Activated CD8-positive, alpha-beta memory T cell treated with anti-CD3 and anti-CD28 coated beads, Interleukin-2, amount 10 ng/mL, durations not matched to agents 7 days and 5 days (primary cell): ENCODE measurements at places on chromosomes 12 and 14.
A peak's percentile ranks its signal among the peaks of the same experiment; 100 is the strongest.

- no peak for DNase-seq
These were observed 60.6 kb upstream of the DIO3 start for GRCh38 chr14:101500681-101501080.

DNA sequence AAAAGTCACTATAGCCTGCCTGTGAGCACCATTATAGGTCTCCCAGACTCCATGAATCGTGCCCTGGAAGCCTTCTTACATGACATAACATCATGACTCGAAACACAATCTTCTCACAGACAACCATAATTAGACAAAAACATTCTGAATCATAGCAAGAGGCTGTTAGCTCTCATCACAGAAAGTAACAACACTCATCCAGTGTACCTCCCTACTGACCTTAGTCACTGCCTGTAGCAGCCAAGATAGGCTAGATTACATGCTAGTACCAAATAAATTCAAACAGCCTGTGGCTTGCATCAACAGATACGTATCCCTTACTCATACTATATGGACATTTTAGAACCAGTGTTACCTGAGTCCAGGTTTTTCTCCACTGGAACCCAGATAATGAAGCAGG lies 663.8 kb upstream of the FOXG1 start:
- DNase-seq, result no peak

GRCh38 chr14:76863724-76864407 lies 37.7 kb downstream of the LRRC74A start:
- DNase-seq, result no peak

DNA sequence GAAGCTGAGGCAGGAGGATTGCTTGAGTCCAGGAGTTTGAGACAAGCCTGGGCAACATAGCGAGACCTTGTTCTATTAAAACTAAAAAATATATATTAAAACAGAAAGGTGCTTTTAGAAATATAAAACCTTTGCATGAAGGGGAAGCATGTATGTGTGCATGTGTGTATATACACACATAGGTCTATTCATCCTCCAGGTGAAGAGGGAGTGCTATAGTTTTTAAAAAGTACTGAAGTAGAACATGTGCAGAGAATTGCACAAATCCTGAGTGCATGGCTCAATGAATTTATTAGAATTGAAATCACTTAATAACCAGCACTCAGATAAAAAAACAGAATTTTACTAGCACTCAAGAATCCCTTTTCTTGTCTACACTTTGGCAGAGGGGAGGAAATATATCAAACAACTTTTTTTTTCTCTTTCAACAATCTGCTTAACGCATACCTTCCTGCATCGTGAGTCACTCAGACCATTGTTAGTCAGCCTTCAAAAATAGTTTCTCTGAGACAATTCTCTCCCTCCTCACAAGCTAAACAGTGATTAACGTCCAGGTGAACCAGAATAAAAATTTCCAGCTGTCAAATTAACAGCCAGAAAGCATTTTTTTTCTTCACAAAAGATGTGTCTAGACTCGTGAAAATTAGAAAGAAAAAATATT lies 17.7 kb upstream of the NEDD1 start:
- no peak for DNase-seq

DNA sequence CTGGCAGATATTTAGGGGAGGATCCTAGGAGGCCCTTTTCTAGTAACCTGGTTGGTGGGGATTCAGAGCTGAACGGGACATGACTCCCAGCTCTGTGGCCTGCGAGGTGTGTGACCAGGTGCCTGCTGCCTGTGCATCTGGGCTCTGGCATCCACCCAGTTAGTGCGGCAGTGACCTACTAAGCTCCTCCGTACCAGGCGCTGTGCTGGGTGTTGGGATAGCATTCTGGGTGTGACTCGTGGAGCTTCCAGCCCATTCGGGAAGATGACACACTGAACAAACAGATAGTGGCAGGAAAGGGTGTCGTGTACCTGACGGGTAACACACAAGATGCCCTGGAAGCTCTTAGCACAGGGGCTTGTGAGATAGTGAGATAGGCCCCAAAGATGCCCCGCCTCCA lies 80.9 kb downstream of the ACACB start:
- DNase-seq, result no peak

GRCh38 chr14:37641117-37641516 lies 45.7 kb downstream of the TTC6 start:
- DNase-seq, result no peak

GRCh38 chr14:91089958-91090535 lies 23.8 kb upstream of the DGLUCY start:
- DNase-seq, result no peak

DNA sequence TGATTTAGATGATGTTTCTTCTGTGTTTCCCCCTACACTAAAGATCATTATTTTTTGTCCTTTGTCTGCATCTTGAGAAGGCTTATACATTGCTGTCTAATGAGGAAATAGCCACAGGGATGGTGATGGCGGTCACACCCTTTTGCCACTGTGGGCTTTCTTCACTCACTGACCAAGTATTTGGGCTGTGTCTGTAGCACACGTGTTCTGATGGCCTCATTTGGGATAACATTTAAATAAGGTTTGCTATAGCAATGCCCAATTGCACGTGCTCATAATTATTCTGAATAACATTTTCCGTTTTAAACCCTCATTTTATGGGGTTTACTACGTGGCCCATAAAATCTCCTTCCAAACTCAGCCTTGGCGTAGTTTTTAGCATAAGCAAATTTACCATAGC lies 230.3 kb upstream of the PRICKLE1 start:
- DNase-seq, result no peak

DNA sequence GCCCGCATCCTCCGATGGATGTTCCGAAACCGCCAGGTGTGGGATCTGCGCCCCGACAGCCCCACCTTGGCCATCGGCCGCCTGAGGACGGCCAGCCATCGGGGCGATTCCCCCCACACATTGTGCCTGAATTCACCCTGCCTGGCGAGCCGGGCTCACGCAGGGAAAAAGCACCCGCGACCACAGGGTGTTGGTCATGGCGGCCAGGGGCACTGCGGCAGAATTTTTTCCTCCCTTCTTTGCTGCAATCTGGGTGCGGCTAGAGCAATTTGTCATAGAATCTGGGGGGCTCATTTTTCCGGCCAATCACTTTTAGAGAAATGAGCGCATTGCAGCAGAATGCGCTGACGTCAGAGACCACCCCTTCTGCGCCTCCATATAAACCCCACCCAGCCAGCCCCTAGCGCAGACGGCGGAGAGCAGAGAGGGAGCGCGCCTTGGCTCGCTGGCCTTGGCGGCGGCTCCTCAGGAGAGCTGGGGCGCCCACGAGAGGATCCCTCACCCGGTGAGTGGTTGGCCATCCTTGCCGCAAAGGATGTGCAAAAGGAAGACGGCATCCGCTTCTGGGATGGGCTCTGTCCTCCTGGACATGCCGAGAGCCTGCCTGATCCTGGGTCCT lies at the start of gene MEG3:
TSS of gene MEG3 (plus strand) at position 406 of the 619 bp plus-strand sequence.
- DNase-seq, result no peak

DNA sequence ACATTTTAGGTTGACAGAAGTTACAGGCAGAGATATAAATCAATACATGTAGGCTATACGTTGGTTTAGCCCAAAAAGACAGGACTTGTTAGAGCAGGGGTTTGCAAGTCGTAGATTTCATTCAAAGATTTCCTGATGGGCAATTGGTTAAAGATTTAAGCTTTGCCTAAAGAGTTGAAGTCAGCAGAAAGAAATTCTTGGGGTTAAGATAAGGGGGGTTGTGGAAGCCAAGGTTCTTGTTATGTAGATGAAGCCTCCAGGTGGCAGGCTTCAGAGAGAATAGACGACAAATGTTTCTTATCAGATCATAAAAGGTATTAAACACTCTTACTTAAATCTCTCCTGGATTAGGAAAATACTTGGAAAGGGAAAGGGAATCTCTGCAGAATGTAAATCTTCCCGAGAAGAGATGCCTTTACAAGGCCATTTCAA lies 510.8 kb downstream of the TMTC2 start:
- no peak for DNase-seq

DNA sequence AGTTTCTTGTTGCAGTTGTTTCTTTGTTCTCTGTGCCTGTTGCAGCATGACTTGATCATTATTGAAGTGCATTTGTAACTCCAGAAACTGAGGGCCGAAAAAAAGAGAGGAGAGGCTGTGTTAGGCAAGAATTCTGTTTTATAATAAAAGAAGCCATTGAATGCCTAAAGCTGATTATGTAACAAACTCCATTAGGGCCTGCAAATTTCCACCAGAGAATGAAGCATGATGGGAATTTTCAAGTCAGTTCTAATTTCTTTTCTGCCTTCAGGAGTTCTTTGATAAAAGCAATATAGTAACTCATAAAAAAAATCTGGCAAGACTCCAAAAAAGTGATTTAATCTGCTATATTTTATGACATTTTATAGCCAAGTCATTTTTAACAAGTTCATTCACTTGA lies 156.7 kb upstream of the RASSF8 start:
- no peak for DNase-seq

- DNase-seq, result no peak
These were observed 221.8 kb upstream of the DCN start for GRCh38 chr12:91404441-91404840.

- no peak for DNase-seq
These were observed 84.5 kb downstream of the VRK1 start for GRCh38 chr14:96881713-96882112.

- no peak for DNase-seq
These were observed 8.8 kb downstream of the OLR1 start for GRCh38 chr12:10163084-10163483.

- peak; percentile 74 for DNase-seq
These were observed 6.5 kb downstream of the NECAP1 start for GRCh38 chr12:8088574-8088973.

GRCh38 chr12:2925322-2925995 lies 33.7 kb upstream of the TEAD4 start:
- DNase-seq, result no peak

DNA sequence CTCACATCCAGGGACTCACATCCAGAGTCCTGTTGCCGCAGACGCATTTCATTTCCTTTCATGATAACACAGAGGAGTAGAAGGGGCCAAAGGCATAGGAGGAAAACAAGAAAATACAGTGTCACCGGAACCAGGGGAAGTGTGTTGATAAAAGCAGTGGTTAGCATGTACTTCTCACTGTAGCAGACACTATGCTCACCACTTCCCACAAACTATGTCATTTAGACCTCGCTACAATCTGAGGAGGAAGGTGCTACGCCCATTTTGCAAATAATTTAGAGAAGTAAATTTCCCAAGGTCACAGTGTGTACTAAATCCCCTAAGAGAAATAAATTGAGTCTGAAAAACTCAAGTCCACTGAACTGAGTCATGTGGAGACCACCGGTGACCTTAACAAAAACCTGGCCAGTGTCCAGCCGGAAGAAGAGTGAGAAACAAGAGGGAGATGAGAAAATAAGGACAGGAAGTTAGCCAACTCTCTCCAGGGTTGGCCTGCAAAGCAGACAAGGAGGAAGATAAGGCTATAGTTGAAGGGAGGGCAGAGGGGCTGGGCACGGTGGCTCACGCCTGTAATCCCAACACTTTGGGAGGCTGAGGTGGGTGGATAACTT lies 25.8 kb upstream of the TMCC3 start:
- peak; percentile 56 for DNase-seq

GRCh38 chr12:103632554-103633216 lies 45.6 kb downstream of the STAB2 start:
- peak; percentile 80 for DNase-seq

DNA sequence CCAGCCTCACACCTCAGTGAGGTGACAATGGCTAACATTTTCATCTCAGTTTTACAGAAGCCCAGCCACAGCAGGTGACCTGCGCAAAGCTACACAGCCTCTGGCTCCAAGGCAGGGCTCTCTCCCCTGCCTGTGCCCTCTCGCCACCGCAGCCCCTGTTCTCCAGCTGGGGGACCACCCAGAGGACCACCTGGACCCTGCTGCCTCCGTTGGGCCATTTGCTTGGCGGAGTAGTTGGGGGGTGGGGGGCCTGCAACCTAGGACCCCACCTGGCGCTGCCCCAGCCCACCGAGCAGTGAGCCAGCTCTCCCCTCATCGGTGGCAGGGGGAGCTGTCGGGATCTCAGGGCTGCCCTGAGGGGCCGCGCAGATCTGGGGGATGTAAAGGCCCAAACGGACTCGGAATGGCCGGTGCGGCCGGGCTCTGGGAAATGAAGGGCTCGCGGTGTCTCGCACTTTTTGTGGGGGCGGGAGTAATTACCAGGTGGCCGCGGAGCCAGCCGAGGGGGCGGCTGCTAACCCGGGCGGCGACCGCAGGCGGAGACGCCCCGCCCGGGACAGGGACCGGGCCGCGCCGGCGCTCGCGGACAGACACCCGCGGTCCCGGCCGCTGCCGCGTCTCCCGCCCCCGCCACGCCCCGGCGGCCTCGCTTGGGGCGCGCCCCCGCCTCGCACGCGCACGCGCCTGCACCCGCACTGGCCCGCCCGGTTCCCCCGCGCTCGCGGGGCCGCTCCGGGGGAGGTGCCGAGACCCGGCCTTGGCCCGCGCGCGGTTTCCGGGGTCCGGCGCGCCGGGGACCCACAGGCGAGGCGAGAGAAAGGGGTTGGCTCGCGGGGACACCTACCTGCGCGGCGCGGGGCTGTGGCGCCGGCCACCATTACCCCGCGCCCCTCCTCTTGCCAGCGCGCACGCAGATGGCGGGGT lies 8.6 kb upstream of the GPR68 start:
- DNase-seq, result peak; percentile 57

DNA sequence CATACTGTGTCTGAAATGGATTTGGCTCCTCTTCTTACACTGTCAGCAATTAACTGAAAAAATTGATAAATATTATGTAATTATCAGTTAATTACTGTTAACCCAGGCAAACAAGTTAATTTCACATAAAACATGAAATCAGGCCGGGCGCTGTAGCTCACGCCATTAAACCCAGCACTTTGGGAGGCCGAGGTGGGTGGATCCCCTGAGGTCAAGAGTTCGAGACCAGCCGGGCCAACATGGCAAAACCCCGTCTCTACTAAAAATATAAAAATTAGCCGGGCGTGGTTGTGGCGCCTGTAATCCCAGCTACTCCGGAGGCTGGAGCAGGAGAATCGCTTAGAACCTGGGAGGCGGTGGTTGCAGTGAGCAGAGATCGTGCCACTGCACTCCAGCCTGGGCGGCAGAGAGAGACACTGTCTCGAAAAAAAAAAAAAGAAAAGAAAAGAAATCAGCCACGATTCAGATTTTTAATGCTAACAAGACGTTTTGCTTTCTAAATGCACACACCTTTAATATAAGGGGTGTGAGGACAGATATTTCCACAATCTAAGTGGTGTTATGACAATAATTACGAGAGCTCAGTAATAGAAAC lies 473 bp upstream of the TMEM19 start:
- no peak for DNase-seq

DNA sequence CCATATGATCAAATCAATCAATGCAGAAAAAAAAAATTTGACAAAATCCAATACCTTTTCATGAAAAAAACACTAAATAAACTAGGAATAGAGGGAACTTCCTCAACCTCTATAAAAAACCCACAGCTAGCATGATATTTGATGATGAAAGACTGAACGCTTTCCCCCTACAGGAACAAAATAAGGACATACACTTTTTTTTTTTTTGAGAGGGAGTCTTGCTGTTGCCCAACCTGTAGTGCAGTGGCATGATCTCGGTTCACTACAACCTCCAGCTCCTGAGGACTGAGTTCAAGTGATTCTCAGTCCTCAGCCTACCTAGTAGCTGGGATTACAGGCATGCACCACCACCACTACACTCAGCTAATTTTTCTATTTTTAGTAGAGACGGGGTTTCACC lies 17.9 kb upstream of the CAMKK2 start:
- DNase-seq, result no peak
